ENCODE measurements at places on chromosomes 3 and 15. TPM values are rescaled to one million over a fixed set of nuclear protein-coding genes. Genes with fewer than 3 reads are reported as not detected.

- DNase-seq, result no peak
Measured at GRCh38 chr3:188752850-188753249, 418.9 kb upstream of the TPRG1 start.

GRCh38 chr3:115040673-115041286, 106.3 kb downstream of the ZBTB20 start:
- DNase-seq, result no peak

- no peak for DNase-seq
Measured at GRCh38 chr3:138199851-138200250, 12.8 kb downstream of the ARMC8 start.

GRCh38 chr3:116230431-116231020, 214.8 kb downstream of the LSAMP start:
- DNase-seq, result no peak

GRCh38 chr15:41494190-41494921, 682 bp downstream of the ITPKA start:
- no peak for DNase-seq

DNA sequence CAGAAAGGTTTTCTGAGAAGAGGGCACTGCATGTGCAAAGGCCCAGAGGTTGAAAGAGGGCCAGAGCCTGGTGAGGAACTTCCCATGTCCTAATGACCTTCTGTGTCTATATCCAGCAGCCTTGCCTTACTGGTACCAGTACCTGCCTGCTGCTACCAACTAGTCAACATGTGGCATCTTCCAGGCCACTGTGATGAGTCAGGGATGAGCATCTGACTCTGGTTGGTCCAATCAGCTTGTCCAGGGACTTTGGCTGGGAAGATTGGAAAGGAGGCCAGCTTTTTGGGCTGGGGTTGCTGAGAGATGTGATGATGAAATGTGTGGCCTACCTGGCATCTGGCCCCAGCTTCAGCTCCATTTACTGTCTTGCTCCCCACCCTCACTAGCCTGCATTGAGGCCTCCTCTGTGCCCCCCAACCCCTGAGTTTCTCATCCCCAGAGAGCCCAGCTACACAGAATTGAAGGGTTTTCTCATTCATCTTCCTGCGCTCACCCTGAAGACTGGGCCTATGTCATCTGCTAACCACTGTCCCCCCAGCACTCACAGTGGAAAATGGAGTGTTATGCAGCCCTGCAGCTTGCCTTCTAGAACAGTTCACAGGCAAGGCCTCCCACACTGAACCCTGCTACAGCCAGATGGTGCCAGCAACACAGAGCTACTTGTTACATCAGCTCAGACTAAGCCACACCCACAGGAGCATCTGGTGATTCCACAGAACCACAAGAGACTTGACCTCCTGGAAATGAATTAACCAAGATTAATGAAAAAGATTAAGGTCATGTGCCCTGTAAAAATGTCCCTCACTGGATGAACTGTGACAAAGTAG, 1.3 kb upstream of the TWF2 start:
- DNase-seq, result no peak

DNA sequence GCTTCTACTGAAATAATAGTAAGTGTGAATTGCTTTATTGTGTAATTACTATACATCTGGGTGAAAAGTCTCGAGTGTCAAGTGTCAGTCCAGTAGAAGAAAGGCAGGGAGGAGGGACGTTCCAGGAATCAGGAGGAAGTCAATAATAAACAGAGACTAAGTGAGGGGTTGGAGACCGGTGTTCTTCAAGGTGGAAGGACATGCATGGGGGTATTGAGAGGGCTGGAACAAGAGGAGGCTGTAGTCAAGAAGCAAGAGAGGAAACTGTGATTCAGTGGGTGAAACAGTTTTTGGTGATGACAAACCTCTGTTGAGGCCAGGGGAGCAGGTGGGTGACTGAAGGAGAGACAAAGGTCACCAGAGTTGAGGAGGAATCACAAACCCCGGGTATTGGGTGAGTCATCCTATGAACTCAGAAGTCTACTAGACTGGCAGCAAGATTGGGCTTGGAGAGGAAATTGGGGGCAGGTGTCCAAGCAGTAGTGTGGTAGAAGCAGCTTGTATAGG, 11.6 kb upstream of the SCAMP5 start:
- DNase-seq, result no peak

Gene NOX5
- 0.64 TPM for polyA plus RNA-seq

Gene DUOXA1
- 0.66 TPM for polyA plus RNA-seq

Data from left renal pelvis (tissue), 4 donors.